AG08396 (cell line): ENCODE measurements at places on chromosomes 16 and 17.

- no peak for DNase-seq
Measured at GRCh38 chr16:25912321-25912720, 220.6 kb downstream of the HS3ST4 start.

GRCh38 chr17:82937411-82938371 is 97.9 kb upstream of the ZNF750 start:
- no peak for DNase-seq

DNA sequence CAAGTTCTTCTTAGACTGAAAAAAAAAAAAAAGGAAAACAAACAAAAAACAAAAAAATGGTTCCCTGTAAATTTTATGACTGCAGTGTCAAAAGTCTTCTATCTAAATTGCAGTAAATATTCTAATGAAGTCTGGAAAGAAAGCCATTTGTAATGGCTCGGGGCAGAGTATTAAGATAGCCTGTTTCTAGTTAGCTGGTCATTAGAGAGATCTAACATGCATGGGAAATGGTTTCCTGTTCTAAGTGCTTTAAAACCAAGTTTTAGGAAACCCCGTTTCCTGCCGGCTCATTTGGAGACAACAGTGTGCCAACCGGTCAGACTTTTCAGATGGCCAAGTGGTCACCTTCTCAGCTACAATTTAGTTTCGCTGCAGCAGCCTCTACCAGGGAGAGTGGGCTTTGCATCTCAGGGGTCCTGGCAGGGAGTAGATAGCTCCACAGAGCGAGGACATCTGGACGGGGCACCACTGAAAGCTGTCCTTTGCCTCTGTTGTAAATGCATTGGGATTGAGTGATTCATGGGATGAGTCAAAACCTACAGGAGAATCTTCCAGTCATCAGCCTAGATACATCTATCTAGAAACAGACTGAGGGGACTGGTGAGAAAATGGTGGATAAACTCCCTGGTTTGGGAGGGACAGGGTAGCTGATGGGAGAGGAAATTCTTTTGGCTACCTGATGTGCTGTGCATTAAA is 473.2 kb upstream of the SALL1 start:
- no peak for DNase-seq

DNA sequence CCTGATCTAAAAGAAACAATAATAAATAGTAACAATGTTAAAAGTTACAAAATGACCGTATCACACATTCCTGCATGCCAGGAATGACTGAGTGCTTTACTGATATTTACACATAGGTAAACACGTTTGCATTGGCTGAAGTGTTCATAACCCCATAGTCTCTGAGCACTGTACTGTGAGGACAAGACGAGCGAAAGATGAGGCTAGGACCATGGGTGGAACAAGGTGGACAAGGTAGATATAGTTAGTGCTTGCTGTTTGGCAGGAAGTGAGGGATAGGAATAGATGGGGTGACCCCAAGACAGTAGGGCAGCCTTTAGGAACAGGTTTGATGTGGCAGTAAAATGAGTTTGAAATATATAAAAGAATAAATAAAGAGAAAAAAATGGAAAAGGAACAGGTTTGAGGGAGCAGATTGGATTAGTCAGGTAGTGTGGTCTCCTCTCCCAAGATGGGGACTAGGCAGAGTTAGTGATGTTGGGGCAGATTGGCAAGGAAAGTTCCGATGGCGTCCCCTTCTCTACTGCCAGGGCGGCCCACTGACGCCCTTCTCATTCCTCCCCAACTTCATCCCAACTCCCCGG is 452 bp upstream of the E2F4 start:
- no peak for DNase-seq

DNA sequence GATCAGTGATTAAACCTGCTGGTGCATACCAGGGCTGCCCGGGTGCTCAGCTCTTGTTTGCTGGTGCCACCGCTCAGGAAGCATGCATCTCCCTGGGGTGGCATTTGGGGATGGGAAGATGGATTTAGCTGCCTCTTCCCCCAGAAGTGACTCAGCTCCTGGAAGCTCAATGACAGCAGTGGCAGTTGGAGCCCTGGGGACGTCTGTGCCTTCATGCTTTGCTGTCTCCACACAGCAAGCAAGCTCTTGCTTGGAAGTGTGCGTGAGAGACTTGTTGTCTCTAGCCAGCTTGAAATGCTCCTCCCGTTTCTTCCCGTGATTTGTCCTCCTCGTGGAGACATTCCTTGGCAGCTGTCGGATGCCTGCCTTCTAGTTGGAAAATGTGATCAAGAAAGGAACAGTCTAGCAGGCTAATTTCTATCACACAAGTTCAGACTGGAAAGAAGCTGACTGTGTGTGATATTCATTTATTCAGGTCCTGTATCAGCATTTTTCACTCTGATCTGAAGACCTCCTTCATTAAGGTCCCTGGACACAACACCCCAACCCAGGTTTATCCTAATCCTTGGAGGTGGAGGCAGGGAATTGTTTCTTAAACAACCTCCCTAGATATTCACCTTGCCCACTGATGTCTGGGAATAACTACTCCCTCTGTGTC is 73.0 kb downstream of the BMERB1 start:
- DNase-seq: peak; percentile 60

DNA sequence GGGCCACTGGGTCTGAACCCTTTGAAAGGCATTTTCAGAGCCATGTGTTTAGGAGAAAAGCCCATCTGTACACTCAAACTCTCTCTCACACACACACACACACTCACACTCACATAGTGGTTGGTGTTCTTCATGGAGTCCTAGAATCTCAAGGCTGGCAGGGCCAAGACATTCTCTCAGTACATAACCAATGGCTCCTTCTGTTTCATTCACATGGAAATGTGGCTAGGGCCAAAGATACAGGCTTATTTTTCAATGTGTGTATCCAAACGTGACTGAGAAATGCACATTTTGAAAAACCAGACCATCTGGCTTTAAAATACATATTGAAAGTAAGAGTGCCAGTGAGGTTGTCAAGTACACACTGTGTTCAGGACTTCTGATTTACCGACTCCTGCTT is 59.0 kb upstream of the SALL1 start:
- no peak for DNase-seq
